ENCODE measurements at places on chromosomes 13 and 19. TPM values are rescaled to one million over a fixed set of nuclear protein-coding genes. Genes with fewer than 3 reads are reported as not detected.
A peak's percentile ranks its signal among the peaks of the same experiment; 100 is the strongest.

Gene POU2F2
- polyA plus RNA-seq: 0.78 TPM

Gene ZNF442
- polyA plus RNA-seq: 7.1 TPM

Gene RTBDN
- polyA plus RNA-seq: not detected

Gene UBL3
- 56.7 TPM for polyA plus RNA-seq

Gene NXNL1
- polyA plus RNA-seq: 0.12 TPM

Gene ANKRD24
- polyA plus RNA-seq: 1.4 TPM

Gene RNF113B
- not detected for polyA plus RNA-seq

DNA sequence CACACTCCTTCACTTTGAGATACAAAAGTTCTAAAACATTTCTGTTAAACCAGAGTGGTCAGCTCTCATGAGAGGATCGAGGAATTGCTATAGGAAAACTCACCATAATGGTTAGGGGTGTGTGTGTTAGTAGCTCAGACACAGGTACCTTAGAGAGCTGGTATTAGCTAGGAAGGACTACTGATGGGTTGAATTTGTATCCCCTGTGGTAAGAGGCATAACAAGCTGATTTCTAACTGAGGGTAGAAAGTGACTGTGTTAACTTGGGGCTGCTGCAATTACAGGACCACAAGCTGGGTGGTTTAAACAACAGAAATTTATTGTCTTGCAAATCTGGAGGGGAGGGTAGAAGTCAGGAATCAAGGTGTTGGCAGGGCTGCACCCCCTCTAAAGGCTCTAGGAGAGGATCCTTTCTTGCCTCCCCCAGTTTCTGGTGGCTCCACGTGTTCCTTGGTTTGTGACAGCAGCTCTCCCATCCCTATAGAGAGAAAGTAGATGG is 17.4 kb downstream of the LEUTX start:
- DNase-seq: no peak

DNA sequence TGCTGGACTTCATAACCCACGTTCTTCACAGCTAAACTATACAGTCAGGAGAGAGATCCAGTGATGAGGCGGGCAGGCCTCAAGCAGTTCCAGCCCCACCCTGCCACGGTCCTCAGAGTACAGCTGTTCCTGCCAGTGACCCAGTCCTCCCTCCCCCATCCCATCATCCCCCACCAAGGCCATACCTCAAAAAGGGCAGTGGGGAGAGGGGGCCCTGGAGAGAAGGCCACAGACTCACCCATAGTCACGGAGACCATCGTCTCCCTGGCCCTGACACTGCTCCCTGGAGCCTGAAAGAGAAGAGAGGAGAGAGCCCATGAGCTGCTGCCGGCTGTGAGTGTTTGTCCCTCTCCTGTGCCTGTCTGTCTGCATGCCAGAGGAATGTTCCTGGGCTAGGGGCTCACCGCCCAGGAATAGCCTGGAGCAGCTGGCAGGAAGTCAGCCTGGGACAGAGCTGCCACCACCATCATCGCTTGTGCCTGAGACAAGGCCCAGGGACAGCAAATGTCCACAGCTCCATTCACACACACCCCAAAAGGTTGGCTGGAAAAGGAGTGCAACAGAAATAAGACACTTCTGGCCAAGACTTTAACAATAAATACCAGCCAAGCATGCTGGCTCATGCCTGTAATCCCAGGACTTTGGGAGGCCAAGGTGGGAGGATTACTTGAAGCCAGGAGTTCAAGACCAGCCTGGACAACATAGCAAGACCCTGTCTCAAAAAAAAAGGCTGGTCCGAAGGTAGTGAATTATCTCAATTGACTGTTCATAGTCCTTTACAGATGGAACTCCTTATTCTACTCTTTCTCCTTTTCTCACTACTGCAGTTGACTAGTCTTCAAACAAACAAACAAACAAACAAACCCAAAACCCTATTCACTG is 6.4 kb downstream of the C19orf47 start:
- DNase-seq: no peak

DNA sequence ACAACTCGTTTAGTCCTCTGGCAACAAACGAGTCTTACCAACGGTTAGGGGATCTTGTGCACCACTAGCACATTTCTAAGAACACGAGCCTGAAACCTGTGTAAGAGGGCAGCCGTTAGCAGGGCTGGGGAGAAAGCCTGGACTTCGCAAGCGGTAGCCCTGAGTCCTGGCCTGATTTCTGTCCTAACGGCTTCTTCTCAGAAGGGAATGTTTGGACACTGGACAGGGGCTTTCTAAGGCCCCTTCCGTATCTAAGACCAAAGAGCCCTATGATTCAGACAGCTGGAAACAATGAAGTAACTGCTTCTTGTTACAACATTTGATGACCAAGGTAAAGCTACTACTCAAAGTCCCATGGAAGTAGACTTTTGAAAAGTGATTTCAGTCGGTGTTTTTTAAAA is 2.2 kb downstream of the ANKRD10 start:
- no peak for DNase-seq

DNA sequence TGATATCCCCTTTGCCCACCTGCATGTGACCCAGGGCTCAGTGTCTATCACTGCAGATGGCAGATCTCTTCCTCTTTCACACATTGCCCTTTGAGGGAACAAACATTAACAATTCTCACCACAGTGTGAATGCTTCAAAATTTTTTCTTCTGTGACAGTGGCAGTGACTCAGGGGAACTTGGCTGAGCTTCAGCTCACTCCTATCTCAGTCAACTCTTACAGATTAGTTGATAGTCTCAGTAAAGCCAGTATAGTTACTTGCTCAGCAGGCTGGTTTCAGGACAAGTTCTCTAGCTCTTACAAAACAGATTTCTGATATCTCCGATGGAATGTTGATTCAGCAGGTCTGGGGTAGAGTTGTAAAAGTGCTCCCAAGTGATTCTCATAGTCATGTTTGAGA is 166.9 kb downstream of the DLEU7 start:
- no peak for DNase-seq

GRCh38 chr13:59846845-59847620 is 316.7 kb downstream of the DIAPH3 start:
- DNase-seq: no peak

GRCh38 chr13:62702502-62702901 is 1286.9 kb upstream of the PCDH20 start:
- DNase-seq: no peak

- no peak for DNase-seq
These were observed 7.1 kb upstream of the CLPP start for GRCh38 chr19:6354098-6354674.

DNA sequence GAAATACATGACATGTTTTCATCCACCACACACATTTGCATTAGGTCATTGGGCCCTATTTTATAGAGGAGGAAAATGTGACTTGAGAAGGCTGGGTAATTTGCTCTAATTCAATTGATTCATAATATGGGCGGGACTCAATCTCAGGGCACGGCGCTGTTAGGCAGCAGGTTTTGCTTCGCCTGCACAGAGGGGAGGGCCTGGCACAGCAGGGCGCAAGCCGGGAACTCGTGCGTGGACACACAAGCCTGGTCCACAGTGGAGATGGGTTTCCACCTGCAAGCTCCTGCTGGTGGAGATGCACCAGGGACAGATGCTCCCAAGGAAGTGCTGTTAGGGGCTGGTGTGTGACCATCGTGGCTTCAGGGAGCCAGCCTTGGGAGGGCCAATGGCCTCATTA is 58.4 kb upstream of the MTIF3 start:
- DNase-seq: no peak

GRCh38 chr13:75507027-75508001 is 25.3 kb upstream of the TBC1D4 start:
- no peak for DNase-seq

GRCh38 chr13:19672990-19673389 is 39.5 kb downstream of the MPHOSPH8 start:
- DNase-seq: no peak

DNA sequence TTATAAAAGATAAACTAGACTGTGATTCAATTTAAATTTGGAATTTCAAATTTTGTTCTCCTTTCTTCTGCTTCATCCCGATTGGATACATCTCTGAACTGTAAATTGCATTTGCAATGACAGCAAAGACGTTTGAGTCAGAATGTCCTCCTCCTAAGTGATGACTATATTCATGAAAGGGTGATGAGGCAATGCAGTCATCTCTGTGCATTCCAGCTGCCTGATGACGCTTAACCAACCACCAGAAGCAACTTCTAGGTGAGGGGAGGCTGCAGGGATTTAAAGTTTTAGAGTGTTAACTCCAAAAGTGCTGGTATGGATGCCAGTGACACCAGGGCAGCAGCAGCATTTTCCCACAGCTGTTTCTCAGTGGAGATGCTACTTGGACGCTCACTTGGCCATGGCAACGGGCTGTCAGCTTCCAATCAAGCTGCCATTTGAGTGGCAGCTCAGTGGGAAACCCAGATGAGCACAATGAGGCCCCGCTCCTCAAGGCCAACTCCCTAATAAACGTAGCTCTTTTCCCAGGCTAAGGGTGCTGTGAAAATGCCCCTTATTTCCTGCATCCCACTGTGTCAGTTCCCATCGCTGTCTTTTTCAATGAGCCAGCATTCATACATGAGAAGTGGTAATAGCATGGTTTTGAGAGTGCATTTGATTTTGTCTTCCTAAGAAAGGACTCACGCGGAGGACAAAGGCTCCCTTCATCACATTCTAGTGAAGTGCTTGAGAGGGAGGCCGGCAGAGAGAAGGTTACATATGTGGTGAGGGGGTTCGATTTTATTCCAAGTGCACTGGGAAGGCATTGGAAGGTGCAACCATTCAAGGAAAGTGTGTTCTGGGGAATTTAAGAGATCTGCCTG is 45.2 kb upstream of the AMER2 start:
- no peak for DNase-seq

- no peak for DNase-seq
These were observed 44.7 kb downstream of the GARRE1 start for GRCh38 chr19:34298891-34299520.

DNA sequence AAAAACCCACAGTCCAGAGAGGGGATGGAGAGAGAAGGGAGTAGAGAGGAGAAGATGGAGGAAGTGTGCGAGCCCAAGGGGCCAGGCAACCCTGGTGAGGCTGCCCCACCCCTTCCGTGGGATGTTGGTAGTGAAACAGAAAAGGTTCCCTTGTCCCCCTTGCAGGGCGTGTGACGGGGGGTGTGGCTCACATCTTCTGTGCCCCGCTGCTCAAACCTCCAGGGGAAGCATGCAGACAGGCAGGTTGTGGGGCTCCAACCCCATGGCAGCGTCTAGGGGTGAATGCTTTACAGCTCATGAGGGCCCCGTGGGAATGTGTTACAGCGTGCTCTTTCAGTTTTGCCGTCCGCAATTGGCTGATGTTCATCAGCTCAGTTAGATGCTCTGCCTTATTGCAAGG is 14.7 kb upstream of the EVI5L start:
- no peak for DNase-seq

GRCh38 chr19:38055655-38056521 is 148.9 kb downstream of the SIPA1L3 start:
- DNase-seq: no peak

DNA sequence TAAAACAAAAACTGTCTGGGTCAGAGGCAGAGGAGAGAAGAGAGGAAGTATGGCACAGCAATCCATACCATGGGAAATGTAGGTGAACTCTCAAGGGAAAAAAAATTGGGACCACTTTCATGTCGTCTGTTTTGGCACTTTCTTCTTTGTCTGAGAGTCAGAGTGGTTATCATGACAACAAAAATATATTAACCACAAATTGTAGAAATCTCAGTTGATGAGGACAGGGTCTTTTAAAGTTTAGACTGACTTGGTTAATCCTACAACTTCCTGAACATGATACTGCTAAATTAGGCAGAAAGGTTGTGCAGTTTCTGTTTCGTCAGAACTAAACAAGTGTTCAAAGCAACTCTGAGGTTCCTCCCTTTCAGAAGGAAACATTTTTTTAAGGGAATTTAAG is 15.2 kb downstream of the KLF5 start:
- no peak for DNase-seq

DNA sequence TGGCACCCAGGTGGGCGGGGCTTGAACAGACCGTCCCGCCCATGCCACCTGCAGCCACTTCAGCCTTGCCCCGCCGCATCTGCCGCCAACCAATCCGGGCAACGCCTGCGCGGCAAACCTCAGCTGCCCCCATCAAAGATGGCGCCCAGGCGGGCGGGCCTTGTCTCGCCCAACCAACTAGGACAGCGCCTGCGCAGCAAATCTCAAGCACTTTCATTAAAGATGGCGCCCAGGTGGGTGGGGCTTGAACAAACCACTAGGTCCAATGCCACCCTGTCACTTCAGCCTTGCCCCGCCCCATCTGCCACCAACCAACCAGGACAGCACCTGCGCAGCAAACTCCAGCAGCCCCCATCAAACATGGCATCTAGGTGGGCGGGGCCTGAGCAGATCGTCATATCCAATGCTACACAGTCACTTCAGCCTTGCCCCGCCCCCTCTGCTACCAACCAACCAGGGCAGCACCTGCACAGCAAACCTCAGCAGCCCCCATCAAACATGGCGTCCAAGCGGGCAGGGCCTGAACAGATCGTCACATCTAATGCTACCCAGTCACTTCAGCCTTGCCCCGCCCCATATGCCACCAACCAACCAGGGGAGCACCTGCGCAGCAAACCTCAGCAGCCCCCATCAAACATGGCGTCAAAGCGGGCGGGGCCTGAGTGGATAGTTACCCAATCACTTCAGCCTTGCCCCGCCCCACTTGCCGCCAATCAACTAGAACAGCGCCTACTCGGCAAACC is 1.4 kb downstream of the PEG3 start:
- peak; percentile 94 for DNase-seq
